A549 treated with Mapracorat at 1 μM for 4 hours (cell line): ENCODE measurements at places on chromosomes 3 and 15. TPM values are rescaled to one million over a fixed set of nuclear protein-coding genes. Genes with fewer than 3 reads are reported as not detected.

IGDCC3 gene
- 0.09 to 0.19 TPM (median 0.12 TPM) in 5 replicates for total RNA-seq

SERINC4 gene
- total RNA-seq: 0.07 to 0.08 TPM in 2 of 5 replicates, not detected in the others

THRB gene
- 0.97 to 1.7 TPM (median 1.0 TPM) in 5 replicates for total RNA-seq

FOXL2 gene
- total RNA-seq: 2.6 to 5.1 TPM (median 4.2 TPM) in 5 replicates

CCDC80 gene
- 35.4 to 71.1 TPM (median 52.7 TPM) in 5 replicates for total RNA-seq

TF gene
- total RNA-seq: 0.34 to 1.5 TPM (median 0.66 TPM) in 5 replicates

IL12A gene
- total RNA-seq: 0.98 to 1.9 TPM (median 1.3 TPM) in 5 replicates

TRIM42 gene
- total RNA-seq: not detected in 5 replicates

COPB2 gene
- 58.6 to 70.9 TPM (median 68.1 TPM) in 5 replicates for total RNA-seq

SCAMP5 gene
- 10.3 to 14.6 TPM (median 12.4 TPM) in 5 replicates for total RNA-seq

CCDC39 gene
- not detected in 5 replicates for total RNA-seq

RPP14 gene
- total RNA-seq: 9.0 to 12.6 TPM (median 10.8 TPM) in 5 replicates

AHSG gene
- 0.08 to 0.11 TPM in 2 of 5 replicates, not detected in the others for total RNA-seq

RGMA gene
- 0.10 to 0.56 TPM (median 0.22 TPM) in 5 replicates for total RNA-seq
